ENCODE measurements at places on chromosomes 12 and 14.

DNA sequence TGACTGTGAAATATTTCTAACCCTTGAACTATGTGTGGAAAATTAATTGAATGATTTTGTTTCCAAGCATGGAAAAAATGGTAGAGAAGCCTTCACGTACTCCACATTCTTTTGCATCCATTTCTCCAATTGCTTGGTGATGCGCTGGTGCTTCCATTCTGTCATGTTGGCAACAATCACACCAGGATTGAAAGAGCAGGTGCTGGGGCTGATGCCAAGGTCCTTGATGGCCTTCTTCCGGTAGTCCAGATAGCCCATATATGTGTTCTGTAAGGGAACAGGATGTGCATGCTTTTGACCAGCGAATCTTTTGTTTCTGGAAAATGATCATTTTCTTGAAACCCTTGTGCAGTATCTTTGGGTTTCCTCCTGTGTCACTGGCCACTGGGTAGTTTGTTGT is 28.6 kb downstream of the TDG start:
- DNase-seq, result no peak

DNA sequence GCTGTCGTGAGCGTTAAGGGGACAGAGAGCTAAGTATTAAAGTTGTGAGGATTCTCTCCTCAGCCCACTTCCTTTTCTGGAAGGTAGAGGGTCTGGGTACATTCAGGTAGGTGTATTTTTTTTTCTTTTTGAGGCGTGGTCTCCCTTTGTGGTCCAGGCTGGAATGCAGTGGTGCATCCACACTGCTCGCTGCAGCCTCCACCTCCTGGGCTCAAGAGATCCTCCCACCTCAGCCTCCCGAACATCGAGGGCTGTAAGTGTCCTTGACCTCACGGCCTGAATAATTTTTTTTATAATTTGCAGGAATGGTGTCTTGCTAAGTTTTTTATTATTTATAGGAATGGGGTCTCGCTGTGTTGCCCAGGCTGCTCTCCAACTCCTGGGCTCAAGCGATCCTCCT is 1.4 kb downstream of the PUS1 start:
- no peak for DNase-seq

DNA sequence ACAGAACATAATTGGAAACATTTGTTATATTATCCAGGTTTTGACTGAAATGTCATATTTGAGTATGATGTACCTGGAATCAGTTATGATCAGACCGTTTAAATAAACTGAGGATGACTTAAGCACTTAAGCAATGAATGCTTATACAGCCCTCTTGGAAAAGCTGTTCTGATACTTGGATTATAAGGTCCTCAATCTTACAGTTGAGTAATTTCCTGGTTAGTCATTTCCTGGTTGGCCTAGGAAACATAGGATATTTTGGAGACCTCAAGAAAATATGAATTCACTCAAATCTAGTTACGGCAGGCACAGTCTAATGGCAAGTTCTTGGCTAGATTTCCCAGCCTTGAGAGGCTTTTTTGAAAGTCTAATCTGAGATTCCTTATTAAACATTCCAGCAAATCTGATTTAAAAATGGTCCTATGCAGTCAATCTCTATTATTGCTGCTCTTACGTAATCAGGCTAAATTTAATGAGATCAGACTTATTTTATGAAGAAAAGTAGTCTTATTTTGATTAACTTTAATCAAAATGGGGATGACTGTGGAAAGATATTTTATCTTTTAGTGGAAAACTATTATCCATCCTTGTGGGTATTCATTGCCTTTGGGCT is 447.2 kb downstream of the SNAPC1 start:
- DNase-seq, result no peak

DNA sequence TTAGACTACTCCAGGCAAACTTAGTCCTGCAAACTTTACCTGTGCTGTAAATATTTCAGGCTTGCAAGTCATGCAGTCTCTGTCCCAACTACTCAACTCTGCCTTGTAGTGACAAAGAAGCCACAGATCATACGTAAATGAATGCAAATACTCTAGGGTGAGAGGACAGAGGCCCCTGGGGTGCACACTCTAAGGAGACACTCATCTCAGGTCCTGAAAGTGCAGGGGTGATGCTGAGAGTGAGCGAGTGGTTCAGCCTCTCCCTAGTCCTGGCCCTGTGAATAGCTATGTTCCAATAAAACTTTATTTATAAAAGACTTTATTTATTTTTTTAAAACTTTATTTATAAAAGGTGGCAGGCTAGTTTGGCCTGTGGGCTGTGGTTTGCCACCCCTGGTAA is 34.9 kb downstream of the HCAR2 start:
- DNase-seq, result no peak

- no peak for DNase-seq
Measured at GRCh38 chr12:9851927-9852326, 17.2 kb downstream of the CLEC2B start.

DNA sequence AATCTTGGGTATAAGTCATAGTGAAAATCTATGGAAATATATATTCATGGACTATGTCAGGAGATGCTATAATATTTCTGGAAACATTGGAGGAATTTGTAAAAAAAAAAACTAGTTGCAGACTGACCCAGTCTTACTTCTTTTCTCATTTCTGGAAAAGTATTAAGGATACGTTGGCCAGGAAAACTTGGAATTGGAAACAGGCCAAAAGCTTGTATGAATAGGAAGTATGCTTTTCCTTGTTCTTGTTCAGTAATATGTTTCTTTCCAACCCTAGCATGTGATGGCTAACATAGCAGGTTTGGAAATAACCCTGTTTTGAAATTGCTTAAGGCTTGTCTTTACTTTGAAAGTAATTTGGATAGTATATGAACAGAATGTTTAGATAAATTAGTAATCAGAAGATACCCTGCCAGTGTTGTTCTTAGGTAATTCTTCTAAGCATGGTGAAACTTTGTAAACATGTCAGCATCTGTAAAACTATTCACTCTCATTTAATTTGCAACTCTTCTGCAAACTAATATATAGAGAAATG is 316.2 kb downstream of the NPAS3 start:
- DNase-seq, result no peak

DNA sequence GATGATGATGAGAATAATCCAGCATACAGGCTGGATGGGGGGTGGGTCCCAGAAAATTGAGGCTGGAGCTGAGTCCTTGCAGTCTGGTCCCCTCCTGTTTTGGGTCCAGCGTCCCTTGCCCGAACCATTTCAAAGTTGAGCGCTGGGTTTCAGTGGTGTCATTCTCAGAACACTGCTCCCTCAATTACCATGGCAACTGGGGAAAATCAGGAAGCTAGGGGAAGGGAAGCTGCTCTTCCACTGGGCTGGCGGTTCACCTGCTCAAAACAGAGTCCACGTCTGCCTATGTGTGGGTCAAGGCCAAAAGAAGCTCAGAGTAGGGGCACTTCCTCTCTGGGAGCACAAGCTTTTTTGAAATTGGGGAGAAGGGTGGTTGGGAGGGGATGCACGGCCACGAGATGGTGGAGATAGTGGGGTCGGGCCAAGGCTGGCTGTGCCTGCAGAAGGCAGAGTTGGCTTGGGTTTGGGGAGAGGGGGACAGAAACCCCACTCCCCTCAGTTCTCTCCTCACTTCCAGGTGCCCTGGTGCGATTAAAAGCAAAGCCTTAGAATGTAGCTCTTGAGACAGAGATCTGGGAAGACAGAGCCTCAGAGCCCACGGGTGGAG is 1.7 kb upstream of the NOS1 start:
- DNase-seq, result no peak

Data from renal pelvis (tissue), 12 donors.